Esophagus muscularis mucosa (tissue), 4 donors: ENCODE measurements at places on chromosomes 11 and 22. TPM values are rescaled to one million over a fixed set of nuclear protein-coding genes. Genes with fewer than 3 reads are reported as not detected.

DNA sequence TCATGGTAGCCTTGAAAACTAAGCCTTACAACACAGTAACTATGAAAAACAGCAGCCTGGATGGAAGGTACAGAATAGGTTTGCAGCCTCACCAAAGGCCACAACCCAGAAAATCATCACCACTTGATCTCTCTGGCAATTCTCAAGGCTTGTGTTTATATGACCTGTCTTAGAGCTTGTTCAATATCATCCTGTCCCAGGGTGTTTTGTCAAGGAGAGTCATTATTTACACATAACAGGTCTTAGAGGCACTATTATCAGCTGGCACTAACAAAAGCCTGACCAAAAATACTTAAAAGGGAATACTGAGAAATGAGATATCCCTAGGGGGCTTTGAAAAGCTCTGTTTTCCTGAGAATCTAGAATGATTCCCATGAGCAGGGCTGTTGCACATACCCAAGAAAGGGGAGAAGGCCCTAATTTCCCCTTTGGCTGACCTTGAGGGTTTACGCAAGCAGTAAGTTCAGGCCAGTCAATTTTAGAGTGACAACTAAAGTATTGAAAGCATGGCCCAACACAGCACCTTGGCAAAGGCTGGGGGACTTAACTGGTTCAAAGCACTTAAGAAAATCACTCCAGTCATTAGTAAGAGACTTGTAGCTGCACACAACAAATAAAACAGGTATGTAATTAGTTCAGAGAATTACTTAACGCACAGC lies 7.9 kb downstream of the SC5D start:
- H3K27ac ChIP-seq = no peak overlapping the region
- H3K27me3 ChIP-seq = no peaks in the 10 kb centered on the region
- H3K36me3 ChIP-seq = peaks cover 13% of the 10 kb centered on the region
- H3K4me3 ChIP-seq = no peak overlapping the region
- no peak for DNase-seq

GRCh38 chr11:99634581-99634980 lies 613.8 kb downstream of the CNTN5 start:
- DNase-seq = no peak
- no peaks in the 10 kb centered on the region for H3K36me3 ChIP-seq
- no peak overlapping the region for H3K4me3 ChIP-seq
- H3K27ac ChIP-seq = no peak overlapping the region

GRCh38 chr11:73980001-73980961 lies 2.4 kb downstream of the UCP2 start:
- peaks cover 35% of the 10 kb centered on the region for H3K36me3 ChIP-seq
- no peaks in the 10 kb centered on the region for H3K27me3 ChIP-seq
- H3K4me3 ChIP-seq = no peak overlapping the region
- H3K27ac ChIP-seq = no peak overlapping the region
- DNase-seq = no peak

GRCh38 chr22:26602127-26602526 lies 12.2 kb upstream of the TPST2 start:
- H3K27me3 ChIP-seq = peaks cover 25% of the 10 kb centered on the region
- H3K27ac ChIP-seq = no peak overlapping the region

DNA sequence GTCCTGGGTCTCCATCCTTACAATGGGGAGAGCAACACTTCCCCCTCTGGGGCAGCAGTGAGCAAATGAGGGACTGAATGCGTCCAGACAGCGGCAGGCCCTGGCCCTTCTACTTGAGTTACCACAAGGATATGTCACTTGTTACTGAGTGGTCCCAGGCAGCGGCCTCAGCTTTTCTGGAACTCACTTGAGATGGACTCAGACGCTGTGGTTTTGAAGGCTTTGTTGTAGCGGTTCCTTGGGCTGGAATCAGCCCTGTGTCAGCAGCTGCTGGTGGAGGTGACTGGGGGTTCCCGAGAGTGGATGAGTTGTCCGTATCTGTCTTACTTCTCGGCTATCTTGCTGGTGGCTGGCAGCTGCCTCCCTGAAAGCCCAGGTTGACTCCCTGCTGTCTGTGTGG lies 77.0 kb downstream of the MICAL2 start:
- no peak overlapping the region for H3K4me3 ChIP-seq
- DNase-seq = no peak
- H3K36me3 ChIP-seq = no peaks in the 10 kb centered on the region
- peak overlapping the region; percentile 75 for H3K27ac ChIP-seq
- H3K27me3 ChIP-seq = no peaks in the 10 kb centered on the region
- peaks cover 44% of the 10 kb centered on the region for H3K4me1 ChIP-seq

Gene CNTF
- 2.1 TPM for total RNA-seq

Gene CALCA
- not detected for total RNA-seq

Gene SEPTIN3
- total RNA-seq = 0.46 TPM

Gene TTC36
- total RNA-seq = 3.7 TPM
